Activated T-helper 9 cell treated with anti-CD3 and anti-CD28 coated beads, Interleukin-2, amount 50 U/mL, for 16 hours (primary cell): ENCODE measurements at places on chromosomes 5 and 9.
A peak's percentile ranks its signal among the peaks of the same experiment; 100 is the strongest.

GRCh38 chr5:65171645-65172044, 310.1 kb downstream of the ADAMTS6 start:
- DNase-seq, result no peak

DNA sequence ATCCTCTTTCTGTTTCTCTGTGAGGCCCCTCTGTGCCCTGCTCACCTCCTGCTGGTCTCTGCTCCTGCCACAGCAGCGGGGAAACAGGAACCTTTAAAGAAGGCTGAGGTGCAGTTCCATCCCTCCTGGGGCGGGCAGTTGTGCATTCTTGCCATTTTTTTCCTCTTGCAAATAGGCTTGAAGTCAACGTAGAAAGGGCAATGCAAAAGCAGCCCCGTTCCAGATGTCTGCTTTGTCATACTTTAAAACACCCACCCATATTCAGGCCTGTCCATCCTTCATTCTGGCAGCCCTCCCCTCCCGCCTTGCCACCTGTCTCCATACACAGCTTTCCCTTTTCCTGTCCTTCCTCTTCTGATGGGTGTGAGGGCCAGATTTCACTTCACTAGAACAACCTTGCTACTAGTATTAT, 65.4 kb upstream of the KLF9 start:
- DNase-seq, result no peak

DNA sequence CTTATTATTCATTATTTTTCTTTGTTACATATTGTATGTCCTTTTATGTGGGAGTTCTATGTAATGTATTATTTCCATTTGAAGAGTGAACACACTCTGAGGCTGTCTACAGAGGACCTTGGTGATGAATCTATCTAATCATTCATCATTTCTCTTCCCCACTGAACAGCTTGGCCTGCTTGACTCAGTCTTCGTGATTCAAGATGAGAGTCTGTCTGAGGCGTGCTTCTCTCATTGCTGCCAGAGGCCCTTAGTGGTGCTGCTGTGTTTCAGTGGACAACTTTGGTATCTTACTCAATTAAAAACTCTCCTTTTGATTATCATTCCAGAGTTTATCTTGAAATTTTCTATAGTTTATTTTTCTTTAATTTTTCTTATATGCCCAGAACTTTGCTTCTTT, 318.1 kb upstream of the DAB2 start:
- DNase-seq, result no peak

DNA sequence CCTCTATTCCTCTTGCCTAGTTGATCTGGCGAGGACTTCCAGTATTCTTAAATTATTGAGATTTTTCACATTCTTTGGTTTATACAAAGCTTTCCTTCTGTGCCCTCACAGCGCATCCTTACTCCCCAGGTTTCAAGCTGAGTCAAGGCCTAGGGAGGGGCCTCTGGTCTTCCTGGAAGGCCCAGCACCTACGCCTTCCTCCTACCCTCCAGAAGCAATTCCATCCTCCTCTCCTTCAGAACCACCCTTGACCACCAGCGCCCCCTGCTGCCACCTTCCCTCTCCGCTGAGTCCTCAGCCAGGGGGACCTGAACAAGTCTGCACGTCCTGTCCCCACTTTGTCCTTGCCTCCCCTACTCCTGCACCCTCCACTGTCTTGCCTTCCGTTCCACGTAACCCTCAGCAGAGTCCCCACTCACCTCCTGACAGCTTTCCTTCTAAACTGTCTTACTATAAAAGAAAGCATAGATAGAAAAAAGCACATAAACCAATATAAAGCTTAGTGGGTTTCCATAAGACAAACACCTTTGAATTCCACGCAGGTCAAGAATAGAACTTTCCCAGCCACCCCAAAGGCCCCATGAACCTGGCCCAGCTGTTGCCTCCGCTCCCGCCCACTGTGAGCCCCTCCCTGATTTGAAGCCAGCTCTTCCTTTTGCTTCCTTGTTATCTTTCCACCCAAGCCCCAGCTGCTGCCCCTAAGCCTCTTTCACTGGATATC, 63.0 kb upstream of the CTSL start:
- no peak for DNase-seq

GRCh38 chr5:126994485-126994884, 35.9 kb downstream of the MARCHF3 start:
- DNase-seq, result no peak

GRCh38 chr9:137985637-137986071, 108.1 kb downstream of the CACNA1B start:
- no peak for DNase-seq

- DNase-seq, result peak; percentile 23
These were observed 12.0 kb upstream of the TGFBR1 start for GRCh38 chr9:99092643-99093491.

DNA sequence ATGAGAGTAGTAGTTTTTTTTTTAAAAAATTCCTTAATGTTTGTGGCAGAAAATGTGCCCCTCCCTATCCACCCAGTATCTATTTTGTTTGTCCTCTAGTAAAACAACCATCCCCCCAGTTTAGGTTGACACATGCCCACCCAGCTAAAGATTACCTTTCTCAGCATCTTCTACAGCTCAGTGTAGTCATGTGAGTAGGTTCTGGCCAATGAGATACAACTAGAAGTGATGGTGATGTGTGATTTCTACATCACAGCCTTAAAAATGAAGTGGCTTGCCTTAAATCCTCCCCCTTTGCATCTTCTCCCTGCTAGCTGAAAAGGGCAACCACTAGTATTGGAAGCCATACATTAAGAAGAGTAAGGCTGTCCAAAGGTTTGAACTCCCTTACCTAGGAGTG, 14.9 kb downstream of the CHD1 start:
- no peak for DNase-seq

- no peak for DNase-seq
These were observed 5.6 kb downstream of the P4HA2 start for GRCh38 chr5:132221781-132222648.

DNA sequence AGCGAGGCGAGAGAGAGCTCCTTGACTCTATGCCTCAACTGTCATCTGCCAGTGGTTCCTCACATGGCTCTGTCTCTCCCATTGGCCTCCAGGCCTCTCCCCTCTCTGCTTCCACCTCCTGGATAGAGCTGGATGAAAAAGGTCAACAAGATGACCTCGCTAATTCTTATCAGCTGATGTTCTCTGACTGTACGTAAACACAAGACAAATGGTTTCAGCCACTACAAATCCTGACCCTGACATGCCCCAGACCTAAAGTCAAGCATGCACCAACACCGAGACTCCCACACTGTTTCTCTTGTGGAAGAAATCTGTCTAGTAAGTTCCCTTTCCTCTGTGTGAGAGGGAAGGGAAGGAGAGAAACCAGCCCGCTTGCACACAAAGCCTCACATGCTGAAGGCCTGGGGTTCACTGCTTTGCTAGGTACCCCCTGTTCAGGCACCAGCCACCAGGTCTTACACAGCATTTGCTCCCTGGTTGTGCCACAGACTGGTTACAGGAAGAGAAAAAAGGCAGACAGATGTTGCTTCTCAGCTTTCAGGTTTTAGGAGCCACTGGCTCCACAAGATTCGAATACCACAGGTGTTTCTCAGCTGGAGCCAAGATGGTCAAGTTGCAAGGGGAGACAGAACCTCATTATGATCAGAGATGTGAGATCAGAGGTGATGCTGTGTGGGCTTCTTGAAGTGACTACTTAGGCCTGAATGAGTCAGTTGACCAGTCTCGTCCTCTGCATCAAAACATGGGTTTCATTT, 592.5 kb downstream of the CCDC171 start:
- DNase-seq, result no peak

- DNase-seq, result no peak
These were observed 736.3 kb downstream of the TAF11L14 start for GRCh38 chr5:18370531-18370930.

GRCh38 chr5:33312571-33313549, 127.9 kb upstream of the TARS1 start:
- DNase-seq, result no peak
